ENCODE measurements at places on chromosomes 1 and 21.

GRCh38 chr1:14183329-14183728 is 415.2 kb upstream of the KAZN start:
- no peak for DNase-seq

- DNase-seq = peak; percentile 88
Observed at GRCh38 chr1:117967477-117967876, 37.9 kb downstream of the WDR3 start.

DNA sequence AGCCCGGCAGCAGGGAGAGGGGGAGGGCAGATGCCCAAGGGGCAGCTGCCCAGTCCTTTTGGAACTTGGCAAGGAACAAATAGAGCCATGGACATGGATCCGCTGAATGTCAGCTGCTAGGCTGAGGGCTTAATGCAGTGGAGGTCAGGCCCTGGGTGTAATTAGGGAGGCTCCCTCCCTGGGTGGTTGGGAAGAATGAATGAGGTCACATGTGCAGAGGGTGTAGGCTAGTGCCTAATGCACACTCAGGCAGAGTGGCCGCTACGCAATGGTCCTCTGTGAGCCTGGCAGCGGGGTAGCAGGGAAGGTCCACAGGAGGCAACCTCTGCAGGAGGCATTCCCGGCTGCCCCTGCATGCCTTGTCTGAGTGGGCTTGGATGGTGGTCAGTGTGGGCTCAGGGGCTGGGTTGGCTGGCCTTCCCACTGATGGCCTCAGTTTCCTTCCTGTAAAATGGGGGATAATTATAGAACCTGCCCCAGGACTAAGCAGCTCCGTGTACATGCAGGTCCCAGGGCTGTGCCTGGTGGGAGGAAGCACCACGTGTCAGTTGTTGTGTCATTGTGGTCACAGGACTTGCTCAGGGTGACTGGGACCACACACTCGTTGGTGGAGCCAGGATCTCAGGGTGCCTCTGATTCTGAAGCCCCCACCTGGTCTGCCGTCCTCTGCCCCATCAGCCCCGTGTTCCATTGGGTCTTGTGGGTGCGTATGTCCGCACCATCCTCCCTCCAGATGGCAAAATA is 81.6 kb upstream of the ACTL8 start:
- DNase-seq = no peak

DNA sequence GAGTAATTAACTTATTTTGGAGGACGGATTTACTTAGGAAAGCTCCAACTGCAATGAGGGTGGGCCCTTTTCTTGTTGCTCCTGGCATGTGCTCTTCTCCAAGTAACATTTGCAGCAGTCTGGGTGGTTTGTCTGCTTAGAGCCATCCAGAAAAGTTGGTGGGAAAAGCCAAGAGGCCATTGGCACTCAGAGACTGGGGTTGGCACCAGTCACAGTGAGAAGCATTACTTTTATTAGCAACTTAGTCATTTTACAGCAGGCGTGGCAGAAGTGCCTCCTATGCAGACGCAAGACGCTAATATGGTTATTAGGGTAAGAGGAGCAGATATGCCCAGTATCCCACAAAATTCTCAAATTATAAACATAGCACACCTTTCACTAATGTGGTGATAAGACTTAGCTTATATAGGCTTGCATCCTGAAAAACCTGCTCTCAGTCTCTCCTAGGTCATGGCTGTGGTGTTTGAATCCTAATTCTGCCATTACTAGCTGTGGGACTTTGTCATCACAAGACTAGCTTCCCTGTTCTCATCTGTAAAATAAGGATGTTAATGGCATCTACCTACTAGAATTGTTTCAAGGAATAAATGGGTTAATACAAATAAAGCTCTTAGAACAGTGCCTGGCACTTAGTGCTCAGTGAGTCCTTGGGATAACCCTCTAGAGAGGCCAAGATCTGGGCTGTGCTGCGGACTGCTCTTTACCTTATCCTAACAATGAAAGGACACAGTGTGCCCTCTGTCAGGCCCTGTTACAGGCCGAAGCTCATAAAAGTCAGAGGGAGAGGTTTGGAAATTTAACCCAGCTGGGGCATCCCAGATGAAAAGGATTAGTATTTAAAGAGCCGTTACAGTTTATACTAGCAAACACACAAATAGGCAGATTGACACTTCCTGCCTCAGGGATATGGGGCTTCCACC is 154.6 kb downstream of the ROR1 start:
- no peak for DNase-seq

DNA sequence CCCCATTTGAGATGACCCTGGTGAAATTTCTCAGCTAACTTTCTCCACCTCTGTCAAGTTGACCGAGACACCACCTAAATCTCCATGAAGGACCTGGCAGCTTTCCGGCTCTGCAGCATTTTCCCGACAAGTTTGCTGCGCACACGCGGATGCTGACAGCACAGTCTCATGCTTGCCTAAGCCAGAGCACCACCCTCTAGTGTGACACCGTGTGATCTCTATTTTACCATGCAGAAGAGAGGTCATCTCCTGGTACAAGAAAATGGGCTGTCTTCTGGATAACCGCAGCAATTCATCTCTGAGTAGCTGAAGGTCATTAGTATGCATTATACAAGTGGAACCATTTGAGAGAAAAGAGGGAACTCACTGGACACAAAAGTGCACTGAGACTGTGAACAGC is 38.9 kb upstream of the H6PD start:
- DNase-seq = no peak

DNA sequence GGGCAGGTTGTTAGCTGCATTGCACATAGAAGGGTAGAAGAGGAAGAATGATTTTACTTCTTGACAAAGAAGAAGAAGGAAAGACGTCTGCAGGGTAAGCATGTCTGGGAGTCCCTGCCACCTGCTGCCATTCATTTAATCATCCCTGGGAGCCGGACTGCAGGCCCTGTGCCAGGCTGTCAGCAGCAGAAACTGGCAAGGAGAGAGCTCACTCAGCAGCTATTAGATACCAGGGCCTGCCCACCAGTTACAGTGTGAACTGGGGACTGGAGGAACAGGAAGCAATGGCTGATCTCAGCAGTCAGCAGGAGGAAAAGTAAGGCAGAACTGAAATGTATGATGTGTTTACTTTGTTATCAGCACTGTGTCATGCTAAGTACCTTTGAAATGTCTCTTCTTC is 75.7 kb upstream of the C1orf87 start:
- DNase-seq = no peak

DNA sequence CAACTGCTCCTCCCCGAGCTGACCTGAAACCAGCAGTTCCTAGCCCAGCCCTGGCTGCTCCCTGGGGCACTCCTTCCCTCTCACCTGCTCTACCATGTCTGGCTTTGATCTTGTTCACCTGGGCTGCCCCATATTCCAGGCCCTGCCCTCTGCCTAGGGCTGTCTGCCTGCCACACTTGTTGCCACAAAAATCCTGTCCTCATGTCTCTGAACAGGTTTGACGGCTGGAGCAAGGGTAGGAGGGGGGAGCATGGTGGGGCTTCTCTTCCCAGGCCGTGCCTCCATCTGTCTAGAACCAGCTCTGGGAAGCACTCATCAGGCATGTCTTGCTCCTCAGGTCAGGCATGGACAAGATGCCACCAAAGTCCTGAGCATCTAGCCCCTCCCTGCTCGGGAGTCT is 44.3 kb upstream of the WNT2B start:
- DNase-seq = no peak

DNA sequence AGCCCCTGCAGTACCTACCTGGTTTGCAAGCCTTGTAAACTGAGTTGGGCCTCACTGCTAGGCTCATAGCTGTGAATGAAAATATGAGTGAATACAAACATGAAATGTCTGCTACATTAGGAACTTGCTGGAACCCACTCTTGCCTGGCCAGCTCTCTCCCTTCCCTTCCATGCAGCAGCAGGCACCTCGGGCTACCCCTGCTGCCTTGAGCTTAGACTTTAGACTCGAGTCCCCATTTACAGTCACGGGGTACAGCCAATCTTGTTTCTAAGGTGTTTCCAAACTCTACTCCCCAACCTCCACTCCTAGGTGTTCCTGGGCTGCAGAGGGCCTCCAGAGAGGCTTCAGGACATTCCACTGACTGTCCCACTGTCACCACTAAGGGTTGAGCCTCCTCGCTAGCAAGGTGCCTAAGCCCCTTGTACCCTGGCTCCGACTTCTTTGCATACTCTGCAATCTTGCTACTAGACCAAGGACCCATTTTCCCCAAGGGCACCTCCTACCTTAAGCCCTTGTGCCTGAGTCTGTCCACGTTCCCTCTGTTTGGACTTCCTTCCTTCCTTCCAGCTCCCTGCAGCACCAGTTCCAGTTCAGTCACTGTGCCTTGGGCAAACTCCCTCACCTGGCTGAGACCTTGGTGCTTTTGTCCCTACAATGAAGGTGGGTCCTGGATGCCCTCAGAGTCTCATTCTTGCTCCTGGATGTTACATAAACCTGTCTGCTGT is 36.9 kb downstream of the CDK18 start:
- no peak for DNase-seq

GRCh38 chr1:248924696-248925532 is 18.9 kb downstream of the PGBD2 start:
- DNase-seq = peak; percentile 47

DNA sequence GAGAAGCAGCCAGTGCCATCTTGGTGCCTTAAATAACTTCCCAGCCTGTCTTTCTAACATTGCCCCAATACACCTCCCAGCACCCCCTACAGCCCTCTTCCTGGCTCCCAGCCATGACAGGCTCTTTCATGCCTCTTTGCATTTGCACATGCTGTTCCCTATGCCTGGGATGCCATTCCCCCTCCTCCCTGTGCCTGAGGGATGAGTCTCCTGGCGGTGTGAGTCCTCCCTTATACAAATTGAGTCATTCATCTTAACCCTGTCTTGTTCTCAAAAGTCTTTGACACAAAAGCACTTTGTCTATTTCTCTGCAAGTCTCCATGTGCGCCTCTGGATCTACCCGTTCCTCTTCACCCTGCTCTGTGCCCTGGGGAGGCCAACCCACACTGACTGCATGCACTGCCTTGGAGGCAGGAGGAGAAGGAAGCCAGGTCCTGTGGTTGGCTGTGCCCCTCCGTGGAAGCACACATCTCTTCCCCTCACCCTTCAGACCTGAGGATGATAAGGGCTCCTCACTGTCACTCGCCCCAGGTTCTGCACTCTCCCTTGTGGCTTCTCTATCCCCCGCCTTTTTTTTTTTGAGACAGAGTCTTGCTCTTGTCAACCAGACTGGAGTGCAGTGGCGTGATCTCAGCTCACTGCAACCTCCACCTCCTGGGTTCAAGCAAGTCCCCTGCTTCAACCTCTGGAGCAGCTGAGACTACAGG is 25.1 kb downstream of the CDCP2 start:
- no peak for DNase-seq

DNA sequence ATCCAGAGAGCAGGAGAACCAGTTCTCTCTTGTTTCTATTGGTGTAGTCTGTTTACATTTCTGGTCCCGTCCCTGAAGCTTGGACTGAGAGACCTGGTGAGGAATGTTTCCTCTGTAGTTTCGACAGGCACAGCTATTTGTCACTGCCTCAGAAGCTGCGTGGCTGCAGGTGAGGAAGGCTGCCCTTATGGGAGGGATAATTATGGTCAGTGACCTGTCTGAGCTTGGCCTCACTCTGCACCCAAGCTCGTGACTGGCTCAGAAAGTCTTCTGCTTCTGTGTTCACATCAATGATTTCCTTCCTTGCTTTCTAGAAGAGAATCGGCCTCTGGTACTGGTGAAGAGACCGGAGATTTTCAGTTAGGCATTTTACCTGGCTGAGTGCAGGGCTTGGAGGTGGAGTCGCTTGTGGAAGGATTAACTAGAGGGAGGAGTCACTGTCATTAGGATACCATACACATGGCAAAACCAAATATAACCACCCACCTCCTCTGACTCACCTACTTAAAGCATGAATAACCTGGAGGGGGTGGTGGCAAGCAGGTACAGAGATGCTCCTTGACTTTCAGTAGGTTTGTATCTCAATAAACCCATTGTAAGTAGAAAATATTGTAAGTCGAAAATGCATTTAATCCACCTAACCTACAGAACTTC is 19.9 kb upstream of the WDR26 start:
- no peak for DNase-seq

GRCh38 chr1:201268604-201269151 is 14.6 kb upstream of the PKP1 start:
- peak; percentile 74 for DNase-seq

GRCh38 chr1:161805399-161806197 is 39.5 kb downstream of the ATF6 start:
- DNase-seq = peak; percentile 5

- no peak for DNase-seq
Observed at GRCh38 chr1:28519946-28520725, 14.3 kb downstream of the RCC1 start.

DNA sequence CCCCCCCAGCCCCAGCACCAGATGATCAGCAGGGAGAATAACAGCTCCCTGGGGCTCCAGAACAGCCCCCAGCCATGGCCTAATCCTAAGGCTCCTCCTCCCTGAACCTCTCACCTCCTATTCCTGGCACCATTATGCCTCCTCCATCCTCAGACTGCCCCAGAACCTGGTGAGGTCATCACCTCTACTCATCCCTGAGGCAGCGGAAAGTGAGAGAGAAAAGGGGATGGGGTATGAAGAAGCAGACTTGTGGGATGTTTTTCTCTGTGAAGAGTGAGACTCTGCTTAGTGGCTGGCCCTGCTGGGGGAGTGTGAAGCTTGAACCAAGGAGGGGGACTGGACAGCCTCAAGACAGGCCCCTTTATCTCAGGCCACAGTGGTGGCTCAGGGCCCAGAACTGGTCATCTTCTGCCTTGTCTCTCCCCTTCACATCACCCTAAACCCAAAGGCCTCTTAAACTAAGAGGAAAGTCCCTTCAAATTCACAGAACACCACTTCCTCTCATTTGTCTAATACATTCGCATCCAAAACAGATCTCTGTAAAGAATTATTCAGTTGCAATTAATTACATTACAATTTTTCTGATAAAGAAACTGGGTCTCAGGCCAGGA is 2.2 kb upstream of the PPM1J start:
- DNase-seq = no peak

DNA sequence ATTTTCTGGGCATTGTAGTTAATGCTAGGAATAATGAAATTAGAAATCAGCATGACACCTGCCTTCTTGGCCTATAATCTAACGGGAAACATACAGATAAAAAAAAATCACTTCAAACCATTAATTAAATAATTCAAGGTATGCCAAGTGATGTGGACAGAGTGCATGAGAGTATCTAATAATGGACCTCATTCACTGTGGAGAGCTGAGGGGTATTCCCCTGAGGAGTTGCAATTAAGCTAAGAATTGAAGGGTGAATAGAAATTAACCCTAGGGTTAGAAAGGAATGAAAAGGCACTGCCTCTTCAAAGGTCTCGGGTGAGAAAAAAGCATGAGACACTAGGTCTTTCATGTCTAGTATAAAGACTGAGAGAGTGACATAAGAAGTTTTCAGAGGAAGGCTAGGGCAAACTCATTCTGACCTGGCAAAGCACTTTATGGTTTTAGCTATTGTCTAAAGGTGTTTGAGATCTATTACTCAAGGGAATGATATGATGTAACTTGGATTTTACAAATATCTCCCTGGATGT is 466.1 kb downstream of the KCNT2 start:
- DNase-seq = no peak

- peak; percentile 85 for DNase-seq
Observed at GRCh38 chr1:77513839-77514763, 168.4 kb downstream of the ZZZ3 start.
